HTR-8/SVneo (cell line): ENCODE measurements at places on chromosomes 1 and 21.

DNA sequence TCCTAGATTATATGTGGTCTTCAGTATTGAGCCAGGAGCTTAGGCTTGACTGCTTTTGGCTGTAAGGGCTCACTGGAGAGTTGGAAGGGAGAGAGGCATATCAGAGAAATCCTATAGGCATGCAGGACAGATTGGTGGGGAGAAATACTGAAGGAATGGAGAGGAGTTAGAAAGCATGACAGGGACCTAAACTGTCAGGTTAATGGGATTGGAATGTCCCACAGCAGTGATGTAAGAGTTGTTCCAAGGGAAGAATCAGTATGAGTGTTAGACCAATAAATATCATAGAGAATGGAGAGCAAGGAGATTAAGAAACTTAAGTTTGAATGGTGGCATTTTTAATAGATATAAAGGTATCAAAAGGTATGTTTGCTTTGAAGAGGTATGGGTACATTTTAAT, 39.7 kb downstream of the SLC35A3 start:
- peak; percentile 5 for DNase-seq

- peak; percentile 61 for DNase-seq
Observed at GRCh38 chr1:10510520-10511493, 36.1 kb downstream of the PEX14 start.

- DNase-seq = no peak
Observed at GRCh38 chr1:238649200-238649599, 737.2 kb upstream of the CHRM3 start.

DNA sequence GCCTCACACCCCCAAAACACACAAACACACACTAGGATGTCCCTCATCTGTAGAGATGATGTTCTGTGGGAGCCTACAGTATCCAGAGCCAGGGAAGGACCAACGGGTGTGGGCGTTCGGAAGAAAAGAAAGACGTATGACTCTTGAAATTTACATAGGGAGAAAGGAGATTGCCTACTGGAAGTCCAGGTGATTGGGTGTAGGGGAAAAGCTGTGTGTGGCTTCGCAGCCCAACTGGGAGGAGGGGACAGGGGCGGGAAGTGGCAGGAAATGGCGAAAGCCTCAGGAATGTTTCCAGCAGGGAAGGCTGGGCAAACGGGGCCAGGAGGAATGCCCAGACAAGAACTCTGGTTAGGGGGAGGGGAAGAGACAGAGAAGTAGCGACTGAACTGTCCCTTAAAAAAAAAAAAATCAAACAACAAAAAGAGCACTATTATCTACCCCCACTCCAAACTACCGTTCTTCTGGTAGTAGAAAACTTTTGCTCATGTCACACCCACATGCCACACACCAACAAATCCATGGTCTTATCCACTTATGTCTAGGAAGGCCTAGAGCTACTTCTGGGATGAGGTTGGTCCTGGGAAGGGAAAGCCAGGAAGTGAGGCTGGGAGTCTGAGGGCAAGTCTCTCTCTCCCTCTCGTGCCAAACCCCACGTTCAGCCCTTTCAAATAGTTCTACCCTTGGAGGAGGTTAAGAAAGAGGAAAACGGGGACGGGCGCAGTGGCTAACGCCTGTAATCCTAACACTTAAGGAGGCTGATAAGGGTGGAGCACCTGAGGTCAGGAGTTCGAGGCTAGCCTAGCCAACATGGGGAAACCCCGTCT, 1.8 kb upstream of the CKS1B start:
- peak; percentile 76 for DNase-seq

DNA sequence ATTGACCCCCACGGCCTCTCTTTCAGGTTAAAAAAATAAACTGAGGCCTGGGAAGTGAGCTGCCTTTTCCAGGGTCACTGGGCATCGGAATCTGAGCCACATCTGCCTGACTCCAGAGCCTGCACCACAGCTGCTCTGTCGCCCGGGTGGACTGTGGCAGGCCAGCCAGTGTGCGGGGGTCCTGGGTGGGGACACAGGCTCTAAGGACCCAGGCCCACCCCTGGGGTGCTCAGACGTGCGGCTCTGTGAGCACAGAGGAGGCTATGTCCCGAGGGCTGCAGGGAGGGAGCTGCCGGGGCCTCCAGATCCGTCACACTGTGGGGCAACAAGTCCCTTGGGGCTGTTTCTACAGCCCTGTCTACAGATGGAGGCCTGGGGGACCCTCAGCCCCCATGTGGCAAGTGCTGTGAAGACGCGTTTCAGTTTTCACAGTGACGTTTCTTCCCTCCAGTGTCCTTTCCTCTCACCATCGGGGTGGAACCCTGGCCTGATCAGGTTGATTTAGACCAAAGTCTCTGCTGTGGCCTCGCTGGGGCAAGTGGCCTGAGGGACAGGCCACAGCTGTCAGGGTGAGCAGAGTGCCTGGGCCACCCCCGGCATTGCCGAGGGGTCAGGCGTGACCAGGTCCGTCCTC, 39.2 kb upstream of the ACTRT2 start:
- no peak for DNase-seq

GRCh38 chr1:44377925-44378784, 23.1 kb upstream of the ERI3 start:
- peak; percentile 34 for DNase-seq

DNA sequence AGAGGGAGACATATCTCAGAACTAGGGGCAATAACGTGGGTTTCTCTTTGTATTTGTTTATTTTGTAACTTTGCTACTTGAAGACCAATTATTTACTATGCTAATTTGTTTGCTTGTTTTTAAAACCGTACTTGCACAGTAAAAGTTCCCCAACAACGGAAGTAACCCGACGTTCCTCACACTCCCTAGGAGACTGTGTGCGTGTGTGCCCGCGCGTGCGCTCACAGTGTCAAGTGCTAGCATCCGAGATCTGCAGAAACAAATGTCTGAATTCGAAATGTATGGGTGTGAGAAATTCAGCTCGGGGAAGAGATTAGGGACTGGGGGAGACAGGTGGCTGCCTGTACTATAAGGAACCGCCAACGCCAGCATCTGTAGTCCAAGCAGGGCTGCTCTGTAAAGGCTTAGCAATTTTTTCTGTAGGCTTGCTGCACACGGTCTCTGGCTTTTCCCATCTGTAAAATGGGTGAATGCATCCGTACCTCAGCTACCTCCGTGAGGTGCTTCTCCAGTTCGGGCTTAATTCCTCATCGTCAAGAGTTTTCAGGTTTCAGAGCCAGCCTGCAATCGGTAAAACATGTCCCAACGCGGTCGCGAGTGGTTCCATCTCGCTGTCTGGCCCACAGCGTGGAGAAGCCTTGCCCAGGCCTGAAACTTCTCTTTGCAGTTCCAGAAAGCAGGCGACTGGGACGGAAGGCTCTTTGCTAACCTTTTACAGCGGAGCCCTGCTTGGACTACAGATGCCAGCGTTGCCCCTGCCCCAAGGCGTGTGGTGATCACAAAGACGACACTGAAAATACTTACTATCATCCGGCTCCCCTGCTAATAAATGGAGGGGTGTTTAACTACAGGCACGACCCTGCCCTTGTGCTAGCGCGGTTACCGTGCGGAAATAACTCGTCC, 1.3 kb upstream of the OLIG2 start:
- no peak for DNase-seq

DNA sequence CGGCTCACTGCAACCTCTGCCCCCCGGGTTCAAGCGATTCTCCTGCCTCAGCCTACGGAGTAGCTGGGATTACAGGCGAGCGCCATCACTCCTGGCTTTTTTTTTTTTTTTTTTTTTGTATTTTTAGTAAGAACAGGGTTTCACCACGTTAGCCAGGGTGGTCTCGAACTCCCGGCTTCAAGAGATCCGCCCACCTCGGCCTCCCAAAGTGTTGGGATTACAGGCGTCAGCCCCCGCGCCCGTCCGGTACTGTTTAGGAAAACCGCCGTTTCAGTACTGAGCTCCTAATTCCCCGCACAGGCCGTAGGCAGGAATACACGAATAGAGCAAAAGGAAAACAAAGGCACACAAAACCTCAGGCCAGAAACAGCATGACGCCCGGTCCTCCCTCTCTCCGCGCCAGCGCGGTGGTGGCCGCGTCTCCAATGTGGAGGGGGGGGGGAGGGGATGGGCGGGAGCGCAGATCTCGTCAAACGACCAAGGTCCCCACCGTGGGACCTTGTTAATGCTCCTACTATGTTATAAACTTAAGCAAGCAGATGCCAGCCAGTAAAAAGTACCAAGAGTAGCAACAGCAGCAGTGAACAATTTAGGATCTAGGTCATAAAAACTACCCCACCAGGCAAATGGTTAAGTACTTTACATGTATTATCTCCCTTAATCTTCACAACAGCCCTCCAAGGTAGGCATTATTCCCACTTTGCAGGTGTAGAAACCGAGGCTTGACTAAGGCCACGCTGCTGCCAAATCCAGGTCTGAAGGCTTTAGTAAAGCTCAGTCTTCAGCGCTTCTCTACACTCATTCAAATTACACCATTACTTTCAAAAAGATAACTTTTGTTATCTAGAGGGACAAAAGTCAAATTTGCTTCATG, 648 bp upstream of the ADAR start:
- DNase-seq = peak; percentile 40

- DNase-seq = no peak
Observed at GRCh38 chr1:39189592-39190041, 14.9 kb upstream of the MACF1 start.

DNA sequence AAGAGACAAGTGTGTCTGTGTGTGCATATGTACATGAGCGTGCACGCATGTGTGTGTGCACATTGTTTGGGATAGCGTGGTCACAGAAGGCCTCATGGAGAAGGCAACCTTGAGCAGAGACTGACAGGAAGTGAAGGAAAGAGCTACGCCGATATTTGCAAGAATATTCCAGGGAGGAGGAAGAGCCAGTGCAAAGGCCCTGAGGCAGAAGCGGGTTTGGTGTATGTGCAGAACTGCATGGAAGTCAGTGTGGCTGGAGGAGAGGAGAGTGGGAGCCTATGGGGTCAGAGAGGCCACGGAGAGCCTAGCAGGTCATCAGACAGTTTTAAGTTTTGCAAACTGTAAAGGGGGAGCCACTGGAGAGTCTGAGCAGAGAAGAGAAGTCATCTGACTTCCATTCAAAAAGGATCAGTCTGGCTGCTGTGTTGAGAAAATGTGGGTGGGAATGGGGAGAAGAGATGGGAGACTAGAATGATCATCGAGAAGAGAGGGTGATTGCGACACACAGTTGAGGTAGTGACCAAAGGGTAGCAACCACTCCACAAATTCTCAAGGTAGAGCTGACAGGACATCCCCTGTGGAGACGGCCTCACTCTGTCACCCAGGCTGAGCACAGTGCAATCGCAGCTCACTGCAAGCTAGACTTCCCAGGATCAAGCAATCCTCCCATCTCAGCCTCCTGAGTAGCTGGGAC, 3.9 kb downstream of the CELA2B start:
- no peak for DNase-seq

DNA sequence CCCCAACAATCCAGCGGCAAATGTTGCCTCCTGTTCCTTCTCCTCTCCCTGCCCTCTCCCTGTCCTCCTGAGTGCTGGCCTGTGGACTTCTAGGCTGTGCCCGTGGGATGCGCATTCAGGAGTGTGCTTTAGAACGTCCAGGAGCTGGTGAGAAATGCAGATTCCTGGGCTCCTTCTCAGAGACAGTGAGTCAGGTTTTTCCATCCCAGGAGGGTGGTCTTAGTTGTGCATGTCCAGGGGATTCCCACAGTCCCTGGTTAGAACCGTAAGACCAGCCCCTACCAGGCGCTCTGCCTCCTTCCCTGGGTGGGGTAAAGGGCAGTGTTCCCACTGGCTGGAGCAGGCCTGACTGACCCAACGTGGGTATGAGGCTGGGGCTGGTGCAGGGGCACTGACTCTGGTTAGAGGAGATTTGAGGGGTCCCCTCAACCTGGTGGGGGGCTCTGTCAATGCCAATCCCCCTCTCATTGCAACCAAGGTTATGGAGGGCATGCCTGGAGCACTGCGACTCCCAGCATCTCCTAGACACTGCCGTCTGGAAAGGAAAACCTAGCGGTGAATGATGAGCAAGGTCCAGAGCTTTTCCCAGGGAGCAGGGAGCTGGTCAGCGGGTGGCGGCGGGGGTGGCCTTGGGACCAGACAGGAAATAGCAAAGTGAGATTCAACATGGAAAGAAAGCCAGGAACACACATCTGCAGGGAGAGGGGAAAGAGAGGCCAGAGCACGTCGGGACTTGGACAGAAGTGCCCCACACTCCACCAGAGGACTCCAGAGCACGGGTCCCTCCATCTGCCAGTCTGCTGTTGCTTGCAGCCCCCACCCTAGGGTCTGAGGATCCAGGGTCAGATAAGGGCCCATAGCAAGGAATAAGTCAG, 38.5 kb downstream of the HSPG2 start:
- DNase-seq = no peak

DNA sequence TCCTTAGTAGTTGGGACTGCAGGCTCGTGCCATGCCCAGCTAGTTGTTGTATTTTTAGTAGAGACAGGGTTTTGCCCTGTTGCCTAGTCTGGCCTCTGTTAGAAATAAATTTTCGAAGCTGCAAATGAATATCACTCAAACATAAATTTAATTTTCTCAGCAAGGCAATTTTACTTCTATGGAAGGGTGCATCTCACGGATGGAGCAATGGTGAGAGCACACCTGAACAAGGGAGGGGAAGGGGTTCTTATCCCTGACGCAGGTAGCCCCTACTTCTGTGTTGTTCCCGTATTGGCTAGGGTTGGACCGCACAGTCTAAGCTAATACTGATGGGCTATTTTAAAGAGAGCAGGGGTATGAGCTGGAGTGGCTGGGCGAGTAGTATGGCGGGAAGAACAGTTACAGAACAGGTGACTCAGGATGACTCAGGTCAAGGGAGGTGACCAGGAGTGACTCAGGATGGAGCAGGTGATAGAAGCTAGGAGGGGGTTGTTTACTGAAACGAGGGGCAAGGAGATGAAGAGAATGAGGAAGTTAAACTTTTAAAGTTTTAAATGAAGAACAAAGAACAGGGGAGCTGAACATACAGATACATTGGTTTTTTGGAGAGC, 7.5 kb downstream of the MDM4 start:
- DNase-seq = no peak

DNA sequence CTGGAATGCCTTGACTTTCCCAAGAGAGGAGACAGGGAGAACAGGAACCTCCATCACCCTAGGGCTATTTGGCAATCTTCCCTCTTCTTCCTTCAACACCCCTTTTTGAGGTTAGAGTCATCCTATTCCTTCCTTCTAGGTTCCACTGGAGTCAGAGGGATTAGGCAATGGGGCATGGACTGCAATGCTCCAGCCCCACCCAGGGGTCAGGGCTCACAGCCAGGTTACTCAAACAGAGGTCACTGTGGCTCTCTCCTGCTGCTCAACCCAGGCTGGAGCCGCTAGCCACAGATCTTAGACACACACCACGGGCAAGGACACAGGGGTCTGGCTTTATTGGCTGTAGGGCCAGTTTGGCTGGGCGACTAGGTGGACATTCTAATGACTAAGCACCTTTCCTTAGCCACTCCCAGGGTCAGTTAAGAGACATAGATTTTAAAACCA, 145.5 kb upstream of the NRIP1 start:
- peak; percentile 24 for DNase-seq

GRCh38 chr1:213779228-213779627, 208.5 kb upstream of the PROX1 start:
- DNase-seq = no peak

DNA sequence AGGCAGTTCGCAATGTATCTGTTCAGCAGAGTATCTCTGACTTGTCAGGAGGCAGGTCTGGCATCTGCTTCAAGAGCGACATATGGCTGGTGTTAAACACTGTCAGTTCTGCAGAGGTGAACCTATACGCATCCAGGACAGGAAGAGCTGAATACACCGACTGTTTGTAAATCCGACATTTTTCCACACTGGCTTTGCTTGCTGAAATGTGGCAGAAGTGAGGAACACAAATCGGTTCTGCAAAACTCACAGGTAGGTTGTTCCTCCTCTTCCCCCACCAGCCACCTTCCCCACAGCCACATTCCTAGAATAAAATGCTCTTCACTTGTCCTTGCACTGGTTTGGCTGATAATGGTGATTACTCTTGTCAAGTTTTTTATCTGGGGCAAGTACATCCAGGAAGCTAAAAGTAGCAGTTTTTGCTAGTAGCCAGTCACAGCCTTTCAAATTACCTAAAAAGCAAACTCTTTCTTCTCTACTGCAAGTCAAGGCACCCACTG, 289.2 kb downstream of the GRIK1 start:
- no peak for DNase-seq
